ENCODE measurements at places on chromosomes 2 and 18.

- DNase-seq, result no peak
These were observed 238.8 kb downstream of the LDLRAD4 start for GRCh38 chr18:13457327-13457726.

DNA sequence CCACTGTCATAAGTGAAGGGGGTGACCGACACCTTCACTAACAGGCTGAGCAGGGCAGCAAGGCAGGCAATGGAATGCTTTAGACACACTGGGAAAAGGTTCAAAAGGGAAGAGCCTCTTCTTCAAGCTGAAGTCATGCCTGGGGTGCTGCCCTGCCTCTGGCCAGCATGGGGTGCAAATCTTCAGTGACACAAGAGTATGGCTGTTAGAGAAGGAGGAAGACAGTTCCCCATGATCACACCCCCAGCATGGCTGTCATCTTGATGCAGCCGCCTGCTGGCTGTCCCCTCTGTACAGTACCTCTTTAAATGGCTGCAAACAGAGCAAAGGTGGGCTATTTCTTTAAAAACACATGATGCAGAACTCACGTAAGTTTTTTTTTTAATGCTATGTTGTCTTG, 71.9 kb downstream of the INPP4A start:
- DNase-seq, result no peak

- DNase-seq, result no peak
These were observed 3.2 kb downstream of the SERPINB13 start for GRCh38 chr18:63590373-63590772.

- no peak for DNase-seq
These were observed 209.5 kb downstream of the KLHL29 start for GRCh38 chr2:23594460-23594825.

GRCh38 chr2:207055257-207055656, 110.5 kb downstream of the KLF7 start:
- DNase-seq, result no peak

DNA sequence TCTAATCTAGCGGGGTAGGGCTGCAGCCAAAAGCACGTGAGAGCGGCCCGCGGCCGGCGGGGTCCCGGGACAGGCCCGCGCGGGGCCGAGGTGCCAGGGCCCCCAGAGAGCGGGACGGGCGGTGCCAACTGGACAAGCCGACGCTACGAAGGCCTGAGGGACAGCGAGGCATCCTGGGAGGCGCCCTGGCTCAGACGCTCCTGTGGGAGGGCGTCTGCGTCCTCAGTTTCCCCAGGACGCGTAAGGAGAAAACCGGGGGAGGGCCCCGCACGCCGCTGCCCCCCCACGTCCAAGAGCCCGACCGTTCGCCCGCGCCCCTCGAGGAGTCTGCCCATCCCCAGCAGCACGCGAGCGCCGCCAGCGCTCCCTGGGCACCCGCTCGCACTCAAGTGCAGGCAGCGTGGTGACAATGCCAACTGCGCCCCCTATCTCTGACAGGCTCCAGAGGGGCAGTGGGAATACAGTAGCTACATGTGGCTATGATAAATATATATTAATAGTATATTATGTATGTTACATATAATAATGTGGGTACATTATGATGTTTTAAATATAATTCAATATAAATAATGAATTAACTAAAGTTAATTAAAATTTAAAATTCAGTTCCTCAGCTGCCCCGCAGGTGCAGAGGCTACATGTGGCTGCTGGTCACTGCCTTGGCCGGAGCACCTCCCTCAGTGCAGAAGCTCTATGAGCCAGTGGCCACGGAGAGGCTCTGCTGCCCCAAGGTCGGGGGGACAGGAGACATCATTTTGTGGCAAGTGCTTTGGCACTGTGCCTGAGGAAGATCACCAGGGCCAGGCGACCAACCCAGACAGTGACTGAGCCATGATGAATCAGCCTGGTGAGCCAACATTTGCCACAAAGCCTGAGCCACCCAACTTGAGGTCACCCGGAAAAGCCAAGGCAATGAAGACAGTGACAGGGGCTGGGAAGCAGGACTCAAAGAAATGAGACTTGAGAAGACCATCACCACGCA, 5.5 kb upstream of the SFT2D3 start:
- no peak for DNase-seq

- DNase-seq, result no peak
These were observed 58.4 kb downstream of the PDE1A start for GRCh38 chr2:182368446-182368845.

GRCh38 chr2:173997269-173997668, 32.1 kb upstream of the SP3 start:
- DNase-seq, result peak; percentile 63

DNA sequence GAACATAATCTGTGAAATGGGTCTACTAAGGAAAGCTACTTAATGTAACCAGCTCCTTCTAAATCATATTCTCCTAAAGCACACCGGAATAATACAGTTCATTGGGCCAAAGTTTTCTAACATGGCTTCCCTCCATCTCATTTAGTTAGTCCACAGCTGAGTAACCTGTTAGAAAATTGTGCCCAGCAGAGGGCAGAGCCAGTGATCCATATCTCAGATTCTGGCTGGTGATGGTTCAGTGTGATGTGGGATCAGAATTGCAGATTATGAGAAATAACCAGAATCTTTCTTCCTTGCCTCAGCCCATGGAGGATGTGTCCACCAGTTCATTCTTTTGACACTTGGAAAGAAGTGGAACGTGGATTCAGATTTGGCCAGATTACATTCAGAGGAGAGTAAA, 9.4 kb upstream of the CTLA4 start:
- no peak for DNase-seq

DNA sequence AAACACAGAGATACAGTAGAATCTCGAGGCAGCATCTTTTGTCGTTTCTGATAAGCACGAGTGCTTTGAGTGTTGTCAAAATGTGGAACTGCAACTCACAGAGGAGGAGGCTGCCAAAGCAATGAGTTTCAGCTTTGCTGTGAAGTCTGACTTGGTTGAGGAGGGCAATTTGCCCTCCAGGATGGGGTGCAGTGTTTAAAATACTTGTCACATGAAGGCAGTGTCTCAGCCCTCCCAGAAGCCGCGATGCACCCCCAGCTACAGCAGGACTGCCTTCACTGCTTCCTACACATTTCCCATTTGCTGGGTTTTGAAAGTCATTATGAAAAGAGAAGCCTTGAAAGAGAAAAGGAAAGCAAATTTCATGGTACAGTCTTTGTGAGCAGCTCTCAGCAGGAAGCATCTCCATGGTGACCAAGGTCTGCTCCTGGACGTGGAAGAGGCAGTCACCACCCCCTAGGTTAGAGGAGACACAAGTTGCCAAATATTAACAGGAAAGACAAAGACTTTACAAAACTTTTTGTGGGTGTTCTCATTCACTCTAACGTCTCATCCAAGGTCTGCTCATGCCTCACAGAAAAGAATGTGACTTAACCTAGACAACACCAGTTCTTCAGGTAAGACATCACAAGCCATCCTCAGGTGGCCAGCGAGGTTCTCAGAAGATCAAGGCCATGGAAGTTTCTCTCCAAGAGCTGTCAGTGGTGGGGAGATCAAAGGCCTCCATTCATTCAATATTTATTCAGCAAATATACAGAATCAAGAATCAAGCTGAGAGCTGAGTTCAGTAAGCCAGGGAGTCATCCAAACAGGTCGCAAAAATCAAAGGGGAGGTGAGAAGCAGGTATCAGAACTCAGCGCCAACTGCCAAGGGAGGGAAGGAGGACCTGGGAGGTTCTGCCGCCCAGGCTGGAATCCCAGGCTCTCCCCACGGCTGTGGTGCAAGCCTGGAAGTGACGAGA, 476.0 kb downstream of the EIPR1 start:
- peak; percentile 69 for DNase-seq

DNA sequence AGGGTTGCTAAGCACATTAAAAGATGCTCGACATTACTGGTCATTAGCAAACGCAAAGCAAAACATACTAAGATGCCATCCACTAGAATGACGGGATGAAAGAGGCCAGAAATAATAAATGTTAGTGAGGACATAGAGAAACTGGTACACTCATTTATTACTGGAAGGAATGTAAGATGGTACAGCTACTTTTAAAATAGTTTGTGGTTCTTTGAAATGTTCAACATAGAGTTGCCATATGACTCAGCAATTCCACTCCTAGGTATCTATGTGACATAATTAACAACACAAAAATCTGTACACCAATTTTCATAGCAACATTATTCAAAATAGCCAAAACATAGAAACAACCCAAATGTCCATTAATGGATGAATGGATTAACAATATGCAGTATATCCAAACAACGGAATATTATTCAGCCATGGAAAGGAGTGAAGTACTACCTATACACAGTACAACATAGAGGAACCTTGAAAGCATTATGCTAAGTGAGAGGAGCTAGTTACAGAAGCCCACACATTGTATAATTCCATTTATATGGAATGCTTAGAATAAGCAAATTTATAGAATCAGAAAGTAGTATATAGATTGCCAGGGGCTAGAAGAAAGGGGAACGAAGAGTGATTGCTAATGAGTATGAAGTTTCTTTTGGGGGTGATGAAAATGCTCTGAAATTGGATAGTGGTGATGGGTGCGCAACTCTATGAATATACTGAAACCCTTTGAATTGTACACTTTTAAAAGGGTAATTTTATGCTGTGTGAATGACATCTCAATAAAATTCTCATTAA, 61.9 kb upstream of the IL1R1 start:
- DNase-seq, result no peak

- DNase-seq, result no peak
These were observed 122.8 kb upstream of the AGAP1 start for GRCh38 chr2:235371018-235371417.

DNA sequence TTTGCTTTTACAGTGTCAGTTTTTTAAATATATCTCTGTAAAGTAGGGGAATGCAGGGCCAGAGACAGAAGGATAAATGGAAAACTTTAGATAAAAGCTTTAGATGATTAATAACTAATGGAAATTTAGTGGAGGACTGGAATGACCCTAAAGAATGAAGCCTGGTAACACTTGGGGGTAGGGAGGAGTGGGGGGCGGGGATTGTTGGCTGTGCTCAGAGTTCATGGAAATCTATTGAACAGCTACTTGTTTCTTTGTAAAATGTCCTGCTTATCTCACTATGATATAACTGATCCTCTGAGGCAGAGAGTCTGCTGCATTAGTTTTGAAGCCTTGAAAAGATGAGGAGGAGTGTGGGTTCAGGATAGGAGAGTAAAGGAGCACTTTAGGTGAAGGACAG, 90.5 kb downstream of the TMEM185B start:
- no peak for DNase-seq

DNA sequence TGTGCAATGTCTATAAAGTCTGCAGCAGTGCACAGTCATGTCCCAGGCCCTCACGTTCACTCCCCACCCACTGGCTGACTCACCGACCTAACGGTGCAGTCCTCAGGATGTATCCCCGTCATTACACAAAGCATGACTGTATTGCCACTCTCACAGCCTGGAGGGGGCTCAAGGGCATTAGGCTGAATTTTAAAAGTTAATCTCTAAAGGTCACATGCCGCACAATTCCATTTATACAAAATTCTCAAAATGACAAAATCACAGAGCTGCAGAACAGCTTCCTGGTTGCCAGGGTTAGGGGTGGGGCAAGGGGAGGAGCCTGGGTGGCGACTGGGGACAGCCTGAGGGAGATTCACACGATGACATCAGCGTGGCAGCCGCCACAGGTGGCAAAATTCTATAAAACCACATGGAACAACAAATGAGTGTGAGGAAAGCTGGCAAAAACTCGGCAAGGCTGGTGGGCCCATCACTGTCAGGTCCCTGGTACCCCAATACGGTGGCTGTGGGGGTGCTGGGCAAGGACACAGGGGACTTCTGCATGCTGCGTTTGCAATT, 97.6 kb downstream of the NDUFA10 start:
- DNase-seq, result no peak

DNA sequence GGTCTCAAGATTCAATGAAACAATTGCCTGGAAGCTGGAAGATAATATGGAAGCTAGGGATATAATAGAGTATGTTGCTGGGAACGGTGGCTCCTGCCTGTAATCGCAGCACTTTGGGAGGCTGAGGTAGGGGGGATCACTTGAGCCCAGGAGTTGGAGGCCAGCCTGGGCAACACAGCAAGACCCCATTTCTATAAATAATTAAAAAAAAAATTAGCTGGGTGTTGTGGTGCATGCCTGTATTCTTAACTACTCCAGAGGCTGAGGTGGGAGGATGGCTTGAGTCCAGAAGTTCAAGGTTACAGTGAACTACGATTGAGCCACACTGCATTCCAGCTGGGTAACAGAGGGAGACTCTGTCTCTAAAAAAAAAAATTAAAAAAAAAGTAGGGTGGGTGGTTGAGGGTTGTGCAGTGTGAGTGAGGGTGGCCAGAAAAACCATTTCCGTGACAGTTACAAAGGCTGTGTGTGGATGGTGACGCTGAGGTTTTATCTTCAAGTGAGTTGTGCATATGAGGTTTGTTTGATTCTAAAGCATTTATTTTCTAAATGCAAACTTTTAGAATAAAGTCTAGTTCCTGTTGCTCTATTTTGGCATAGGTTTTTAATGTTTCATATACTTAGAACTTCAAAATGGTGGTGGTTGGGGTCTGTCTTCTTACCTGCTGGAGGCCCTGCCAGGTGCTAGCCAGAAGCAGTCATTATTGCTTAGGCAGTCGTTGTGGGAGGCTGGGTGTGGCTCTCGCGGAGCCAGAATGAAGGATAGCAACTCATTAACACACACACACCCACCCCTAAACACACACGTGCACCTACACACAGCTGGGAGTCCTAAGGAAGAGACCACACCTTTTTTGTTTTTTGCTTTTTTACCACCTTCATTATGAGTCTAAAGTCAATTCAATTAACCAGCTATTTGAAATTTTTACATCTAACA, 4.7 kb upstream of the IL1R2 start:
- DNase-seq, result no peak

GRCh38 chr2:21452263-21452662, 328.5 kb downstream of the TDRD15 start:
- DNase-seq, result no peak

- peak; percentile 35 for DNase-seq
These were observed 110.7 kb downstream of the INO80D start for GRCh38 chr2:205975082-205975949.

DNA sequence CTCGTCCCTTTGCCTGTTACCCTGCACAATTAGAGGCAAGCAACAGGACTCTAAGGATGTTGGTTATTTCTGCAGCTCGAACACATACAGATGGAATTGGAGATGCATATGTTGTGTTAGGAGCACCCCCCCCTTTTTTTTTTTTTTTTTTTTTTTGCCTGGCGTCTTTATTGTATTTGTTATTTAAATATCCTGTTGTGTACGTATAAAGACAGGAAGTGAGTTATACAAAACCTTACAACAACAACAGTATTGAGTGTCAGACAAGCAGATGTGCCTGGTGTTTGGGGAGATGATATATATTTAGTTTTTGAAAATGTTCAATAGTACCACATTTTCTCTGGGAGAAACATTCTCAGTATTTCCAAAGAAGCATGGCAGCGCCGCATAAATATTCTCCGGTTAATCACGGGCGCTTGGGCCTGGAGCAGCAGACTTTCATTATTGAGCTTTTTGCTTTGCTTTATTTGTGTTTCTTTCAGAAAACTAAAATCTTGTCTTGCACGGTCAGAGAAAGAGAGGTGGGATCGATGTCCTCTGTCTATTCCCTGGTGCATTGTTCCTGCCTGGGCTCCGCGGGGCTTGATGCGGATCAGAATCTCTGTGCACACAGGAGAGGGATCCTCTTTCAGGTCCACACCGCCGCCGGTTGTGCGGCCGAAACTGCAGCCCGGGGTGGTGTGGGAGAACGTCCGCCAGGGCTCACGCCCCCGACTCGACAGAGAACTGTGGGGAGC, 23.2 kb upstream of the ZNF516 start:
- DNase-seq, result no peak

All from GM10248 (cell line).